Stimulated activated naive CD4-positive, alpha-beta T cell treated with Interleukin-2 at 50 U/mL for 16 hours (primary cell): ENCODE measurements at places on chromosomes 7 and 10.

DNA sequence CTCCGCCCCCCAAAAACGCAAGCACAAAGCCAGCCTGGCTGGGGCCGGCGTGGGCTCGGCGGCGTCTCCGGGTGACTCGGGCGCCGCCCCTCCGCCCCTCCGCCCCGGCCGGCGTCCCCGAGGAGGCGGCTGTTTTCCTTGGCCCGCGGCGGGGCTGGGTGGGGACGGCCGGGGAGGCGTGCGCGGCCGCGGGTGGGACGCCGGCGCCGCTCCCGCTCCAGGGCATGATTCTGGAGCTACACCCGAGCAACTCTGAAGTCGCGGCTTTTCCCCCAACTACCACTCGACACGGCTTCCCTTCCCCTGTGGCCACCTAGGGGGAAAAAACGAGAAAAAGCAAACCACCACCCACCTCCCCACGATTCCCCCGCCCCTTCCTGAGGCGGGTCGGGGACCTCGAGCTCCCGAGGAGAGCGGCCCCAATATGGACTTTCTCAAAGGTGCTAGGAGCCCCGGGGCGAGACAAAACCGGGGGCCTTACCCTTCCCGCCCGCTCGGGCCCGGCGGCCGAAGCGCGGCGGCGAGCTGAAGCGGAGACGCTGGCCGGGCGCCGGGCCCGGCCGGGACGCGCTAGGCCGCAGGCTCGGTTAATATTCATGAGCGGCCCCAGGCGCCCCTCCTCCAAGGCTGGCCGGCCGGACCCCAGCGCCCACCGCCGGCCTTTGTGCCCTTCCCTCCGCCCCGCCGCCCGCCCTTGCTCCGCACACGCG is 856 bp downstream of the ARHGAP21 start:
- DNase-seq = peak; percentile 42

DNA sequence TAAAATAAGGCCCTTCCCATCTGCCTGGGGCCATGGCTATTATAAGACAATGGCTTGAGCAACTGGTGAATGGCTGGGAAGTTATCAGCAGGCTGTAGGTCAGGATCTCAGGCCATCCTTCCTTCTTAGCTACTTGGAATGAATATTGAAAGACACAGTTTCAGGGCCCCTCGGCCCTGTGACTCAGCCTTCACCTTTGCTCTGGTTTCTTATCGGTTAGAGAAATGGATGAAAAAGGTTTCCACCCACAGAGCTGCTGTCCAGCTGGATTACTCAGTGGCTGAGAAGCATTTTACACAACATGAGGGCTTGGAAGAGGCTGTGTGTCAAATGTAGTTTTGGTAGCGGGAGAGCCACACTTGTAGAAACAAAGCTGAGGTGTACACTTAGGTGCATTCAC is 9.4 kb downstream of the ACSL5 start:
- no peak for DNase-seq

DNA sequence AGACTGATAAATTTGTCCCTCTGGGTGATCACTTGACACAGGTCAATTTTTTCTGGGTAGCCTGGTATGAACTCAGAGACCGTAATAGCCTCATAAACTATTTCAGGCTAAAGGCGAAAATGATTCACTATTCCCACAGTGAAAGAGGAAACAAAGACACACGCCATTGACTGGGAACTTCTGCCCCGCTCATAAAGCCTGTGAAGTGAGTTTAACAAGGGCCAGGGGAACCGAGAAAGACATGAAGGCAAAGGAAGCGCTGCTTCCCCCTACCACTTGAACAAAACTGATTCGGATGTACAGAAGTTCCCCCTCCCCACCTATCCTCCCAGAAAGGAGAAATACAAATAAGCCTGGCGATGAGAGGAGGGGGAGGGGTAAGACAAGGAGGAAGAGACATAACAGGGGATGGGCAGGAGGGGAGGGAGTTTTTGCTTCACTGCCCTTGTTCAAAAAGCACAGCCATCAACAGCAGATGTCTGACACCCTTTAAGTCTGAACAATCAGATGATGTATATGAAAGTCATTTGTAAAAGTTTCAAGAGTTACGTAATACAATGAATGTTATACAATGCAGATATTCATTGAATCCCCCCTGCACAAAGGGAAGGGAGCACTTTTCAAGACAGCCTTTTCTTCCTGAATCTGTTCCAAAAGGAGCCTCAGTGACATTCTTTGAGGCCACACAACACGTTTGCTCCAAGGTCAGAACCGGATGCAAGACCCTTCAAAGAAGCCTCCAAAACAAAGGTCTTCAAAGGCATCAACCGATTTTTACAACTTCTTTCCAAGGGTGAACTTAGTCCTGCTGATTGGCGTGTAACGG is 734 bp downstream of the ABCB4 start:
- no peak for DNase-seq

DNA sequence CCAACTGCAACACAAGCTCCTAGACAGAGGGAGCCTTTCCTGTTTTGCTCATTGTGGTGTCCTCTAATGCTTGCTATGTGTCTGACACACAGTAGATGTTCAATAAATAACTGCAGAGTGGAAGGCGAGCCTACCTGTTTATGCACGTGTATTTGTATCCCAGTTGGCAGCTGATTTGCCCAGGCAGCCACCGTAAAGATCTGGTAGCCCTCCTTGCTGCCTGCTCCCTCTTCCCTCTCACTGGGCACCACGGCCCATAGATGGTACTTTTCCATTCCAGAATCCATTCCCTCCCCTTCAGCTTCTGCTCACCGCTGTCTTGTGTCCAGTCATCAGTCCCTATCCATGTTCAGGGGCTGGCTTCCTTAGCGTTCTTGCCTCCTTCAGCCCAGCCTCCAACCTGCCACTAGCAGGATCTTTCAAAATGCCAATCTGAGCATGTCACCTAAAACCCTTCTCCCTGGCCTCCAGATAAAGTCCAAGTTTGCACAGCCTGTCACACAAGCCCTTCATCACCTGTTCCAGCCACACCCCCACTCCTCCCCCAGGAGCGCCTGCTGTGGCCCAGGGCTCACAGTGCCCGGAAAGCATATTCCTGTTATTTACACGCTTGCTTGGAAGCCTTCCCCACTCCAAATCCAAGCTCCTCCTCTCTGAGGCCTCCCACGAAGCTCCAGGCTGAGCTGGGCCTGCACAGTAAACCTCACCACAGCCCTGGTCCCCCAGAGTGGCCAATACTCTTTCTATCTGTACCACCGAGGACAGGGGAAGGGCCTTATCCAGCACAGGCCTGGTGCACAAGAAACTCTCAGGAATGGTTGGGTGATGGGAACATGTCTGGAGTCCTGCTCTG is 21.0 kb downstream of the ZCCHC24 start:
- DNase-seq = no peak

DNA sequence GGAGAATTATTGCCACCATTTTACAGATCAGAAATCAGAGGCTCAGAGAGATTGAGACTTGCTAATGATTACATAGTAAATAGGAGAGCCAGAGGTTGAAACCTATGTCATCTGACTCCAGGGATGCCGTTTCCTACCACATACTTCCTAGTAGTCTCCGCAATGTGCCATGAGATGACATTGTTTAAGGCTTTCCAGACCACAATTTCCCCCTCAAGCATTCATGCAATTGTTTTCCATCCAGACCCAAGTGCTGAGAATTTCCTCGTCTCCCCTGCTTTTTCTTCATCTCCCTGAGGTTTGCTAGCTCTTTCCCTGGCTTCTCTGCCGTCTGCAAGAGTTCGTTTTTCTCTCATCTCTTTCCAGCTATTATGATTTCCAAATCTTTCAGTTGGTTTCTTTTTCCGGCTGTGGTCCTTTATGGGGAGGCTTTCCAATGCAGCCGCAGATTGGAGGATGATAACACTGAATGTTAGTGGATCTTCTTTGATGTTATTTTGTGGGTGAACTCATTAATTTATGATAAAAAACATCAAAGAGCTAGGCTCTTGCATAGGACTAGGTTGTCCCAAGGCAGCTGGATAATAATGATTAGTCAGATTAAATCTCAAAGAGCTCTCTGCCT is 6.9 kb upstream of the GOLGA7B start:
- DNase-seq = no peak

DNA sequence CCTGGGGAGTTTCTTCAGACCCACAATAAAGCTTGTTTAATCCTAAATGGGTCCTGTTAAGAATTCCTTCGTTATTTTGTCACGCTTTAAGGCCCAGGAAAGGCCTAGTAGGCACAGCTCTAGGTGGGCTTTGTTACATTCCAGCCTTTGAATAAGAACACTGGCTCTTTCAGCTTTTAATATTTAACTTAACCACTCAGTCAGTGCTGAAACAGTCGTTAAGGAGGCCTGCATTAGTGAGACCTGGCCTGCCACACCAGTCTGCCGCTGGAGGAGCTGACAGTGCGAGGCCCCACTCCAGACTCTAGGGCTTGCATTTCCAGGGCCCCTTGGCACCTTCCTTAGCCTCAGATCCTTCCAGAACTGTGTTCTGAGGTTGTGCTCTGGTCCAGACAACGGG is 351.4 kb downstream of the GLRX3 start:
- no peak for DNase-seq

GRCh38 chr7:103857435-103857834 is 132.0 kb downstream of the RELN start:
- DNase-seq = no peak

DNA sequence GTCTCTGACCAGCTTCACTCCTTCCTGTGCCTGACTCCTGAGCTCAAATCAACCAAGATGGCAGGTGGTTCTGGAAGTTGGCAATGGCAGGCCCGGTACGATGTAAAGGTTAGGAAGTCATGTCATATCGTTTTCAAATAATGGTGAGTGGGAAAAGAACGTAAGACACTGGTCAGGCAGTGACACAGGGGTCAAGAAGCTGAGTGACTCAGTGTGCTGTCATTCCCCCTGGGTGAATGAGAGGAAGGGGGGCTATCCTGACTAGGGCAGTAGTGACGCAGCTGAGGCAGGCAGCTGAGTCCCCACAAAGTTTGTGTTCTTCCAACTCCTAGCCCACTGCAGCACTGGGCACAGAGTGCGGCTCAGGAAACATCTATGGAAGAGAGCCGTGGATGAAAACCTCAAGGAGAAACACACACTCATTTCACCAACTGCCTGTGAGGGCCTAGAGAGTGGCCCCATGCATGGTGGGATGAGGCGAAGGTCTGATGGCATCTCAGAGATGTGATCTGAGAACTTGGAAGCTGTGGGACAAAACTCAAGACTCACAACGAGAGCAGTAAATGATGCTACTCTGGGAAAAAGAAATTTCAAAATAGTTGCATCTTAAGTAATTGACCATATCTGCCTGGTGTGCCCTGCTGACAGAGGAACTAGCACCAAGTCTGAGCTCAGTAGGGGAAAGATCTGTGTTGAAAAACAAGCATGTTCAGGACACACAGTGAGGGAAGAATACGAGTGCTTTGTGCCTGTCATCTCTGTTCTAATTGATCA is 23.2 kb downstream of the CREB3L2 start:
- DNase-seq = no peak

- DNase-seq = no peak
Measured at GRCh38 chr7:106818736-106819135, 46.3 kb upstream of the PIK3CG start.

DNA sequence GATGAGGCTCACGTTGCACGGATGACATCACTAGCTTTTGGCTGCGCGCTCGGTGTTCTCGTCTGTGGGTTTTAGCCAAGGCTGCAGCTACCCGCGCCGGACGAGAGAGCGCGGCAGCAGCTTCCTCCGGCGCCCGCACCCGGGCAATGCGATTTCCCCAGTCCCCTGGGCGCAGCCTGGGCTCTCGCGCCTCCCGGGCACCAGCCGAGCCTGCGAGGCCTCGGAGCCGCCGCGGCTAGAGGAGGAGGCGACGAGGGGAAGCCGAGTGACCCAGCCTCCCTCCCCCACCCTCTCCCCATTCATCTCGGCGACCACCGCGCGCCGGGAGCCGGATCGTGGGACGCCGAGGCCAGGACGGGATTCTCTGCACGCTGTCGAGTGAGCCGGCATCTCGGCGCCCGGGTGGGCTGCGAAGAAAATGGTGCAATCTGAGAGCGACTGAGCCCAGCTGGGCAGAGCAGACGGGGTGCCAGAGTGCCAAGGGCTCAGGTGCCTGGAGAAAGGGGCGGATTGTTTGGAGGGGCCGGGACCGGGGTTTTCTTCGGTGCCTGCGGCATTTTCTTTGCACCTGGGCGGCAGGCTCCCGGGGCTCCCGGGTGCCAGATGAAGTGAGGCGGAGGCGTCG is 1.2 kb upstream of the TMEM178B start:
- no peak for DNase-seq

DNA sequence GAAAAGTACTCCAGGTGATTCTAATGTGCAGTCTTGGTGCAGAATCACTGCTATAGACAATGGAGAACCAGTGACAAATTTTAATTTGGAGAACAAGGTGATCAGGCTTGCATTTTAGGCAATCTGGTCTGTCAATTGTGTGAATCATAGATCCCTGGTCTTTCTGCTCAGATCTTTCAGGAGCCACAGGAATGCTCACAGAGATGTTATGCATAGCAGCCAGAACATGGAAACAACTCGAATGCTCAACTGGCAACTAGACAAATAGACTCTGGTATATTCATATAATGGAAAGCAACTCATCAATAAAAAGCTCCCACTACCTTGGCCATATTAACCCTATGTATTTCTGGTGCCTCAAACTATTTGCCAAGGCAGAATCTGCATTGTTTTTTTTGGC is 209.1 kb downstream of the PHF14 start:
- no peak for DNase-seq

DNA sequence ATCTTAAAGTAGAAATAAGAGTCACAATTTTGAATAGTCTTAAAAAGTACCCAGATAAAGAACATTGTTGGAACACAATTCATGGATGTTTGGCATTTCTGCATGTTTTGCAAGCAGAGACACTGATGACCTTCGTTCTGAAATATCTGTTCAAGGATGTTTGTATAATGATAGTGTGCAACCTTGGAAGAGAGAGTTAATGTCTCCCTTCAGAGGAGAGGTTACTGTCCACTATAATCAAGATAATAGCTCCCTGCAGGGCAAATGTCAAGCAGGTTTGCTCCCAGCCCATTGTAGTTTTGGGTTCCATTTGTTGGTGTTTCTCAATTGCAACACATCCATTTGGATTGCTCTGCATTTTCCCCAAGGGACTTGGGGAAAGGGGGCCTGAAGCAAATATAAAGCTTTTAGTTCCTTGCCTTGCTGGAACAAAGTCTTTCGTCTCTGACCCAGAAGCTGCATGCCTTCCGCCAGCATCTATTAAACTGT is 45.2 kb downstream of the COL1A2 start:
- no peak for DNase-seq

- no peak for DNase-seq
Measured at GRCh38 chr10:44352316-44353127, 32.4 kb downstream of the CXCL12 start.

DNA sequence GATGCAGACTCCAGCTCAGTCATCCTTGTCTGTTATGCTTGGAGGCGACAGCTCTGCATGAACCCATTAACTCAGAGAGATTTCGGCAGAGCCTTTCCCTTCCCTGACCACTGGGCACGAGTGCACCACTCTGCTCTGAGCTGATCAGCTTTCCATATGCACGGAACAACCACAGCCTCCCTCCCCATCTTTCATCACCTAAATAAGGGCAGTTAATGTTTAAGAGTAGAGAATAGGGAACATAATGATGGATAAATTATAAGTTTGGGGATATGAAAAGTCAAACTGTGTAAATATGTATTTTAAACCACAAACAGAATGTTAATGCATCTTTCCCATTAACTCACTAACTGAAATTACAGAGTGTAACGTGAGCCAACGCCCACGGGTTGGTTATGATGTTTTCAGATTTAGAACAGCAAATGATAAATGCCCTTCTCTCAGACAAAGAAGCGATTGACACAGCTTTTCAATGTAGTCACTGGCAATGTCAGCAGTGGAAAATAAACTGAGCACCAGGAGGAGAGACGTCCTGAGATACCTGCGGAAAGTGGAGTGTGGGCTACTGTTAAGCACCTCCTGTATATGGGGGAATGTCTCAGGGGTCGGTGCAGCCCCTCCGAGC is 658.2 kb downstream of the LRMDA start:
- no peak for DNase-seq

- no peak for DNase-seq
Measured at GRCh38 chr7:84249656-84250055, 55.1 kb upstream of the SEMA3A start.
